ENCODE measurements at places on chromosomes 6 and 20.

DNA sequence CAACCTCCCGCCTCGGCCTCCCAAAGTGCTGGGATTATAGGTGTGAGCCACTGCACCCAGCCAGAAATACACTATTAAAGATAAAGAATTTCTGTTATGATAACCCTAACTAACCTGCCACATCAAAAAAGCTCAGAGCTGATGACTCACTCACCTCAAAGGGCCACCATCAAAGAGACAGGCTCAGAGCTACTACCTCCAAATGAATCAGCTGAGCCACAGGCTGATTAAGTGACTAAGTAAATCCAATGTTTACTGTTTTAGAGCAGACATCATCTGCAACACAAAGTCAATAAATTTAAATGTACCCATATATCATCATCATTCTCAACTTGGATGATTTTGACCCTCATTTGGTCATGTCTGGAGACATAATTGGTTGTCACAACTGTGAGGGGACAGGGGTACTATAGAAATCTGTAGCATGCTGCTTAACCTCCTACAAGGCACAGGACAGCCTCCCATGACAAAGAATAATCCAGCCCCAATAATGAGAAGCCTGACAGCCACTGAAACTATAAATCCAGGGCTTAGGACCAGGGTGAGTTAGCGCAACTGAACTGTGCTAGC, 106.5 kb downstream of the ATP9A start:
- peak; percentile 69 for DNase-seq

GRCh38 chr20:59177266-59178250, 13.9 kb downstream of the ZNF831 start:
- peak; percentile 46 for DNase-seq

GRCh38 chr6:141467041-141467440, 665.7 kb upstream of the GJE1 start:
- DNase-seq: no peak

GRCh38 chr6:158715330-158716311, 65.8 kb downstream of the SYTL3 start:
- no peak for DNase-seq

- DNase-seq: no peak
Measured at GRCh38 chr6:401994-402640, 10.6 kb downstream of the IRF4 start.

- DNase-seq: no peak
Measured at GRCh38 chr20:13744352-13744751, 40.4 kb downstream of the ESF1 start.

DNA sequence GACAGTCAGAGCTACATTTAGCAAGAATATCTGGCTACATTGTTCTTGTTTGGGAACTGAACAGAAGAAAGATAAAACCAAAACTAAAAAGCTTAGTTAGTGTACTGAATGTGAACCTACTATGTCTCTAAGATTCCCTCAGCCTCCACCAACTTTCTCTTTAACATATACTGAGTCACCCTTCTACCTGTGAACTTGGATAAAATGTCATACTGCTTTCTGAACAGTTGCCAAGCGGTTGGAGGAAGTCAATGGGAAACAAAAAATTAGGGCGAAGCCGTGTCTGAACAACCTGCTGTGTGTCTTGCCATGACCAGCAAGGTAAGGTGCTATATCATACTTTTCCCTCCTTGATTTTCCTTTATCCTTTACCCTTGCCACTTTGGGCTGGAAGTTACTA, 243.5 kb downstream of the BTBD9 start:
- no peak for DNase-seq

GRCh38 chr6:122129313-122130025, 270.0 kb upstream of the HSF2 start:
- DNase-seq: no peak

DNA sequence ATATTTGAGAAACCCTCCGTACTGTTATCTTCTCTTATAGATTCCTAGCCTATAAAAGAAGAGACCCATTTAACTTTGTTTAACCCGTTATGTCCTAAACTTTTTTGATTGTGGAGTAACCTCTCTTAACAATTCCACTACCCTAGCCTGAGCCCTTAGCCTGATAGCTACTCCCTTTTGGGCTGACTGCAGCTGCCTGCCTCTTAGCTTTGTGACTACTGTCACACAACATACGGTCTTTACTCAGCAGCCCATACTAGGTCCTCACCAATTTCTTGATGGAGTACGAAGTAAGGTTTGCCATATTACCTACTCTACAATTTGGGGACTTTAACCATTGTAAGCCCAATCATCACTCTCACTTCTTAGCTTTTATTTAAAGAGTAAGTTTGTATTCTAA, 72.7 kb downstream of the QRSL1 start:
- DNase-seq: no peak

GRCh38 chr6:148840256-148840655, 93.4 kb downstream of the UST start:
- no peak for DNase-seq

- DNase-seq: no peak
Measured at GRCh38 chr6:99943846-99944245, 50.2 kb downstream of the MCHR2 start.

GRCh38 chr6:93523365-93523764, 104.0 kb upstream of the EPHA7 start:
- no peak for DNase-seq

DNA sequence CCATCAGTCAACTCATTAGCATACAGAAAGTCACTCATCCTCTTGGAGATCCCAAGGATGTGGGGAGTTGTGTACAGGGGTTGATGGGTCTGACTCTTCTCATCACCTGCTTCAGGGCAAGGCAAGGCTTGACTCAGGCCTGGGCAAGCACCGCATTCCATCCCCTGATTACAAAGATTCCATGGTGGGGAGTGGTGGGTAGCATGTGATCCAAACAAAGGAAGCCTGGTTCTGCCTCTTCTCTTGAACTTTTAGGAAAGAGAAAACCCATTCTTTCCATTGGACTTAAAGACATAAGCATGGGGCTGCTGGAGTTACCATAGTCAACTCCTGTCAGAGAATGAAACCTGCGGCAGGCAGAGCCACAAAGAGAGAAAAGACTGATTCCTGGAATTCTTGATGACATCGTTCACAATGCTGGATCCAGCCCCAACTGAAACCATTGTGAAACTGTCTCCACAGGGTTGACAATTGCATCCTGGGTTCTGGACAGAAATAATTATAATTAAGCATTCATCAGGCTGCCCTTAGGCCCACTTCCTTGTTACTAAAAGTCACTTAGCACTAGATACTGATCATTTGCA, 235.8 kb upstream of the KCNG1 start:
- no peak for DNase-seq

All from stimulated activated CD4-positive, alpha-beta T cell treated with anti-CD3 and anti-CD28 coated beads, Interleukin-15, amount 100 ng/mL, for 24 hours (primary cell).